ENCODE measurements at places on chromosomes 12 and 14.

GRCh38 chr12:95742586-95742985 lies 48.0 kb downstream of the NTN4 start:
- no peak for DNase-seq

DNA sequence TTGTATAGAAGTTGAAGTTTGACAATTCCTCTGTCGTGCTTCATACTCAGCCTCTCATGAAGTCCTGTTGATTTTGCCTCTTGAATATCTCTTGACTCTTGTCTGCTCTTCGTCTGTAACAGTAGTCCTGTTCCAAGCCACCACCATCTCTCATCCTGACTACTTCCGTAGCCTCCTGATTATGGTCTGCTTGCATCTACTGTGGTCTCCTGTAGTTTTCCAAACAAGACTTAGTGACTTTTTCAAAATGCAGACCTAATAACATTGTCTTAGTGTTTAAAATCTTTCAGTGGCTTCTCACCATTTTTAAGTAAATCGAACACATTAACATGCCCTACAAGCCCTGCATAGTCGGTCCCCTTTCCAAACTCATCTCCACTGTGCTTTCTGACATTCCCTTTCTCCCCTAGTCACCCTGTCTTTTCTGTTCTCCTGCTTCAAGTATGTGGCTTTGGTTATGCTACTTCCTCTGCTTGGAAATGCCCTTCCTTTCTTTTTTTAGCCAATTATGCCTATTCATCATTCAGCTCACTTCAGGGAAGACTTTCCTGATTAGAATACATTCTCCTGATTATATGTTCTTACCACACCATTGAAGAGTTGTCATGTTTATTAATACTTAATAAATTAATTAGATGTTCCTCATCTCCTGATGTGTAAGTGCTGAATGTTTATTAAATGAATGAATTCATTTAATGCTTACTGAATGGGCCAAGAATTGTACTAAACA lies 2.0 kb downstream of the SCYL2 start:
- no peak for DNase-seq

GRCh38 chr12:6438345-6438744 lies 6.4 kb upstream of the CD27 start:
- DNase-seq = no peak

GRCh38 chr12:20097626-20098025 lies 270.7 kb upstream of the PDE3A start:
- no peak for DNase-seq

- DNase-seq = no peak
Observed at GRCh38 chr12:22971247-22971646, 346.3 kb downstream of the ETNK1 start.

- DNase-seq = no peak
Observed at GRCh38 chr14:39628087-39628486, 195.9 kb upstream of the FBXO33 start.

- DNase-seq = no peak
Observed at GRCh38 chr12:132601171-132601883, 9.1 kb downstream of the LRCOL1 start.

GRCh38 chr14:38122241-38122640 lies 85.5 kb upstream of the SSTR1 start:
- no peak for DNase-seq

DNA sequence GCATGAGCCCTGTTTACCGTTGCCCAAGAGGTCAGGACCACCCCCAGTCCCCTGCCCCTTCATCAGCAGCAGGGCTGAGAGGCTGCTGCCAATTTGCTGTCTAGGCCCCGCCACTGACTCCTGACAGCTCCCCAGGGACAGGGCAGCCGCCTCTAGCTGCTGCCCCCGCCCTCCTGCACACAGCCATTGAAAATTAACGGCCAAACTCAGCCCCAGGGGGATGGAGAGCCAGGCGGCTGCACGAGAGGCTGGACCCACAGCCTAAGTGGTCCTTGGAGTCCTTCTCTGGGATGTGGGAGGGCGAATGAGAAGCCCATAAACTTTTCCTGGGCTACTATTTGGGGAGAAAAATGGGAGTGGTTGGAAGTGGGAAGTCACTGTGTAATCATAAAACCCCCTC lies 4.6 kb downstream of the FOXN4 start:
- no peak for DNase-seq

DNA sequence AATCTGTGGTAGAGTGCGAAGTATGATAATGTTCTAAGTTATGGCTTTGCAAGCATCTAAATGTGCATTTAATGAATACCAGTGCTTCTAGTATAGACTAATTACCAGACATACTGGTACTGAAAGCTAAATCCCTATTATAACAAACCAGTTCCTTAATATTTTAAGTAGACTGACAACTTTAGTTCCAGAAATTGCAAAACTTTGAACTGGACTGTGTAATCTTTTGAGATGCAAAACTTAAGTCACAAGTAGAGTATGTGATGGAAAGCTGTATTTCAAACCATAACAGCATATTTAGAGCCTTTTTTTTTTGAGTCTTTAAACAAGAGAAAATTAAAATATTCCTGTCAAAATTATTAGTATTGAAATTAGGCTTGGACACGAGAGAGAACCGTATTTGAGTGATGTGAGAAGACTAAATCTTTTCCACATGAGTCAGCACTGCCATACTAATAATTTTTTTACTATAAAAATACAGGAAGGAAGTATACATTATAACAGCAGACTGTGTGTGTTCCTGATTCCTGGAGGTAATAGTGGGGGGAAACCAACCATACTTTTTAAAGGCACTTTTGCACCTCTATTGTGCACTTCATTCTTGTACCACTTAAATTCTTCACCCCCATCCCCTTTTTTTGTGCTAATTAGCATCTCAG lies 45.5 kb downstream of the PPM1A start:
- DNase-seq = no peak

DNA sequence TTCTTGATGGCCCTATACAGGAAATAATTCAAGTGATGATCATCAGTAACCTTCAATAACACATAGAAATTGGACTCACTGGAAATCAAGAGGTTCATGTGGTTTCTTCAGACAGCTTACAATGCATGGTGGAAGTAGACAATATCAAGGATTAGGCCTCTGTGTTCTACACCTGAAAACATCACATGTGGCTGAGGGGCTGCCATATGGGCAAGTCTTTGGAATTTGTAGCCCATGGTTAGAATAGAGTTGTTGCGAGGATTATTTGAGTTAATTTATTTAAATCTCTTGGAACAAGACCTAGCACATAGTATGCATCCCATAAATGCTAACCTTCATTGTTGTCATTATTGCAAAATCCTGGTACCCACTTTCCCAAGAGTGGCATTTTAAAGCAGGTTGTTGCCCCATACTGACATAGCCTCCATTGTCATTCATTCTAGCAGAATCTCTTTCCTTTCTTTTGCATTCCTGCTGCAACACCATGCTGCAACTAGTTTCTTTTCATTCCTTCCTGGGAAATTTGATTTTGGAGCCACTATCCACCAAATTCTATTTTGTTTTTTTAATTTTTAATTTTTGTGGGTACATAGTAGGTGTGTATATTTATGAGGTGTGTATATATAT lies 352.7 kb upstream of the NAV3 start:
- DNase-seq = no peak

- DNase-seq = no peak
Observed at GRCh38 chr12:24427776-24428175, 478.3 kb upstream of the SOX5 start.

GRCh38 chr14:69573831-69574262 lies 824 bp downstream of the CCDC177 start:
- no peak for DNase-seq

GRCh38 chr14:75562089-75562488 lies 16.3 kb upstream of the FLVCR2 start:
- DNase-seq = no peak

GRCh38 chr12:62914443-62915203 lies 20.3 kb downstream of the PPM1H start:
- DNase-seq = no peak

GRCh38 chr12:242496-242895 lies 20.1 kb downstream of the SLC6A13 start:
- DNase-seq = no peak

GRCh38 chr12:94649349-94650142 lies 811 bp downstream of the TMCC3 start:
- DNase-seq = peak; percentile 51

DNA sequence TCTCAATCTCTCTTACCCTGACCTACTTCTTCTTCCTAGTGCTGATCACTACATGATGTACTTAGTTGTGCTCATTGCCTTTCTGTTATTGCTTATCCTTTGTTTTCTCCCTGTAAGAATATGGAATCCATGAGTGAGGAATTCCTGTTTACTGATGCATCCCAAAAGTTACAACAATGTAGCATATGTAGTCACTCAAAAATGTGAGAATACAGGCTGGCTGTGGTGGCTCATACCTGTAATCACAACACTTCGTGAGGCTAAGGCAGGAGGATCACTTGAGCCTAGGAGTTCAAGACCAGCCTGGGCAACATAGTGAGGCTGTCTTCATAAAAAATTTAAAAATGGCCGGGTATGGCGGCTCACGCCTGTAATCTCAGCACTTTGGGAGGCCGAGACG lies 8.0 kb upstream of the WDR20 start:
- DNase-seq = no peak

DNA sequence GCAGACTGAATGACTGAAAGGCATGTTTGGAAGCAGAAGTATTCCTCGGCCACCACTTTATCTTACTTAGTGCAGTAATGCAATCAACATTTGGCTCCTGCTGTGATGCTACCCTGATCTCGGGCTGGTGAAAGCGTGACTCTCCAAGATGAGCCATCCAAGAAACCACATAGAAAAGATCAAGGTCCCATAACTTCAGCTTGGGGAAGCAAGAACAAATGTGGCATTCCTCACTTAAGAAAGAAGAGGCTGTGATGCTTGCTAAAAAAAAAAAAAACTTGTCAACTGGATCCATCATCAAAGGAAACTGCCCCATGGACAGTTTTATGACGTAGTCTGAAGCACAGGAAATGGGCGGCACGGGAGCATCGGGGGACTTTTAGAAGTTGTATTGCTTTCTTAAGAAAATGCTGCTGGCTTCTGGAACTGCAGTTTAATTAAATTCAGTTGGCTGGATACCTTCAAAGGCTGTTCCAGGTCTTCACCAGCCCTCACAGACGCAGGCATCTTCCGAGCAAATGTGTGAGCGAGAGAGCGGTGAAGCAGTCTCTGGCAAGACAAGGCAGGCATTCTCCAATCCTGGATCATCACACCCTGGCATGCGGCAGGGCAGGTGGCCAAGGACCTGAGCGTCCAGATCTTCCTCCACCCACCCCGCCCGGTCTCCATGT lies 38.2 kb upstream of the MAP1LC3B2 start:
- no peak for DNase-seq

GRCh38 chr12:76947304-76947703 lies 68.5 kb upstream of the CSRP2 start:
- DNase-seq = no peak

- DNase-seq = no peak
Observed at GRCh38 chr14:85917716-85918115, 387.8 kb downstream of the FLRT2 start.

DNA sequence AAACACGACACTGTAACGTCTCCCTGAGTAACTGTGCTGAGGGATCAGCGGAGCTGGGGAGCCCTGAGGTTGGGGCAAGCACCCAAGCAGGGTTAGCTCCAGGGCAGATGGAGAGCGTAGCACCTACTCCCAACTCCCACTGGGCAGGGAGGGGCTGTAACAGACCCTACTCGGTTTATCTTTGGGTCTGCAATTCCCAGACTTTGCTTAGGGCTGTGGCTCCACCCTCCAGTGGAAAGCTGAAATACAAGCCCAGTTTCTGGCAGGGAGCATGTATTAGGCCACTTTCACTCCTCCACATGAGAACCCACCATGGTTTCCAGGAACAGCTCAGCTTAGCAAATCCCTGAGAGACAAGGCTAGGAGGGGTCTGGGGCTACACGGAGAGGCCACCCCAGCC lies 17.3 kb upstream of the TC2N start:
- DNase-seq = no peak

DNA sequence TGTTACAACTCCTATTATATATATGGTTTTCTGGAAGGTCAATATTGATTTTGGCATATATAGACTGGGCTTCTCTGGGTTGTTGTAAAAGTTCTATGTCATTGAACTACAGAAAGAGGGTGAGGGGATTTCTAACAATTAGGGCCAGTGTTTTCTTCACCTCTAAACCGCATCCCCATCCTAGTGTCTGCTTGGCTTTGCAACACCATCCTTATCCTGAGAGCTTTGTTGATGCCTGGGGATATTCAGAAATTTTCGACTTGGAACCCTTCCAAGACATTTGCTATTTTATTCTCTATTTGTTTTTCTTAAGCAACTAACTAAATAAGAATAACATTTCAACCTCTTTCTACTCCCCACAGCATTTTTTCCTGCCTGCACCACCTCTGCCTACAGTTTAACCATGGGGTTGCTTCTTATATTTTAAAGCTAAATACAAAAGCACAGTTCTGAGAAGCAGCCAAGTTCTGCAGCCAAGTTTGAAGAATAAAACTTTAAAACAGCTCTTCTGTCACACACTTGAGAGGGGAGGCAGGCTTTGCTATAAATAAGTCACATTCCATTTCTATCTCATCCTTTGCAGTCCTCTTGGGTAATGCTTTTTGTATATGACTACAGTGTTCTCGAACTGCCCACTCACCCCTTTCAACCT lies 53.4 kb downstream of the RGS6 start:
- DNase-seq = no peak

DNA sequence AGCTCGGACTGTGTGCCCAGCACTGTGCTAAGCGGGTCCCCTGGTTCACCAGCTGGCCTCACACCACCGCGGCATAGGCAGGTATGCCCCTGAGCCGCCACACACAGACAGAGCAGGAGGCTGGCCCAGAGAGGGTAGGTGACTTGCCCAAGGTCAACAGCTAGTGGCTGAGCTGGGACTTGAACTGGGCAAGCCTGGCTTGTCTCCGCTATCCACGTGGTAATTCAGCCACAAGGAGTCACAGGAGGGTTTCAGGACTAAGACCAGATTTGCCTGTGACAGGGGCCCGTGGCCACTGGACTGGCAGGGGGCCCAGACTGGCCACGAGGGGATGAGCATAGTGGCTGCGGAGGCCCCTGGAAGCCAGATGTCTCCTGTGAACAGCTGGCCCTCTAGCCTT lies 47.7 kb downstream of the NCOR2 start:
- no peak for DNase-seq

GRCh38 chr12:69044887-69045286 lies 111.9 kb upstream of the CPM start:
- no peak for DNase-seq

GRCh38 chr12:28770322-28770721 lies 378.8 kb upstream of the FAR2 start:
- DNase-seq = no peak

All from RPMI8226 (cell line).